ENCODE measurements at places on chromosomes 12 and 14.

GRCh38 chr12:118219772-118220171, 83.8 kb downstream of the PEBP1 start:
- DNase-seq = no peak

DNA sequence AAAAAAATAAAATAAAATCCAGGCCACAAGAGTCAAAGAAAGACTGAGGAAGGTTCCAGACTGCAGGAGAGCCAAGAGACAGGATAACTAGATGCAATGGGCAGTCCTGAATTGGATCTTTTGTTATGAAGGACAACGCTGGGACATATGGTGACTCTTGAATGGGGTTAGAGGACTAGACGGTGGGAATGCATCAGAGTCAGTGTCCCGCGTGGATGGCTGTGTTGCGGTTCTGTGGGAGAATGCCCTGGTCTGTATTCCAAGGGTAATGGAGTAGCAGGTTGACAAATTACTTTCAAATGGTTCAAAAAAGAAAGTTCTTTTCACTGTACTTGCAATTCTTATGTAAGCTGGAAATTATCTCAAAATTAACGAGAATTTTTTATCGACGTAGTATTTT, 20.1 kb downstream of the SSH1 start:
- no peak for DNase-seq

DNA sequence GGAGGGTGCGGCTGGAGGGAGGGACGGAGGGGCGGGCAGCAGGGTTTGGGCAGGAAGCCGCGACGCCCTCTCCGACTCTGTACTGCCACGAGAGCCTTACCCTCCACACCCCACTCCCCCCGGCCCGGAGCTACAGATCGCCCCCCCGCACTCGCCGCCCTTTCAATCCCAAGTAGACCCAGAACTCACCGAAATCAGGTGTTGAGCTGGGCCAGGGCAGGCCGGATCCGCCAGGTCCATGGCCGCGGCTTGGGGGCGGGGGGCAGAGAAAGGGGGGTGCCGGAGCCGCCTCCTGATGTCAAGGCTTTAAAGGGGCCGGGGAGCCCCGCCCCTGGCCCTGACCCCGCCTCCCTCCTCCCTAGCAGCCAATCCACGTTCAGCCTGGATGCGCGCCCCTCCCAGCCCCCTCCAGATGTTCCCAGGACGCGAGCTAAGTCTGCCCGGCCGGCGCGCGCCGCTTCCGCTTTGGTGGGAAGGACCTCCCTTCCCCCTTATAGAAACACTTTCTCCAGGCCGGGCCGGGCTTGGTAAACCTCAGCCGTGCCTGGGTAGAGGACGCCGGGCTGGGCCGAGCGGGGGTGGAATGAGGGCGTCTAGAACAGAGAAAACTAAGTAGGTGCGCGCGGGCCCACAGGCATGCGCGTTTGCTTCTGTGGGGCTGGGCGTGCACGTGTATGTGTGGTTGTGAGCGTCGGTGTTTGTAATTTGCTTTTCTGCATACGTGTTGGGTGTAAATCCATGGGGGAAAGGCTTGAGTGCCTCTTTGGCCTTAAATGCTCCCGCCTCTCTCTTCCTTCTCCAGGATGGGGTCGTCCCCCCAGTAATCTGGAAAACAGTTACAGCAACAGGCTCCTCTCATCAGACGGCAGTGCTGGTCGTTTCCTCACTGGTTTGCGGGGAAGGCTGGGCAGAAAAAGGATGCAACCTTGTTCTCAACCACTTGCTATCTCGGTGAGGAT, at the start of gene NCKAP5L:
NCKAP5L (minus strand) TSS at position 281 of the 959 bp plus-strand sequence. CDS start 24,369 bp downstream, outside the sequence.
- peak; percentile 98 for DNase-seq

- peak; percentile 82 for DNase-seq
Measured at GRCh38 chr14:53979747-53980642, 23.4 kb upstream of the BMP4 start.

GRCh38 chr14:93430315-93431035, at the start of gene UNC79:
Gene UNC79 (plus strand): TSS chr14:93430939. CDS start chr14:93431030, 91 bp downstream.
- no peak for DNase-seq

- DNase-seq = no peak
Measured at GRCh38 chr14:99955826-99956455, 109.3 kb upstream of the EVL start.
